ENCODE measurements at places on chromosomes 12 and 14.

DNA sequence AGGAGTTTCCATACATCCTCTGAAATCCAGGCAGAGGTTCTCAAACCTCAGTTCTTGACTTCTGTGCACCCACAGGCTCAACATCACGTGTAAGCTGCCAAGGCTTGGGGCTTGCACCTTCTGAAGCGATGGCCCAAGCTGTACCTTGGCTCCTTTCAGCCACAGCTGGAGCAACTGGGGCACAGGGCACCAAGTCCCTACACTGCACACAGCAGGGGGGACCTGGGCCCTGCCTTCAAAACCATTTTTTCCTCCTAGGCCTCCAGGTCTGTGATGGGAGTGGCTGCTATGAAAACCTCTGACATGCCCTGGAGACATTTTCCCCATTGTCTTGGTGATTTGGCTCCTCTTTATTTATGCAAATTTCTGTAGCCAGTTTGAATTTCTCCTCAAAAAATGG, 10.6 kb downstream of the AREL1 start:
- no peak for DNase-seq

DNA sequence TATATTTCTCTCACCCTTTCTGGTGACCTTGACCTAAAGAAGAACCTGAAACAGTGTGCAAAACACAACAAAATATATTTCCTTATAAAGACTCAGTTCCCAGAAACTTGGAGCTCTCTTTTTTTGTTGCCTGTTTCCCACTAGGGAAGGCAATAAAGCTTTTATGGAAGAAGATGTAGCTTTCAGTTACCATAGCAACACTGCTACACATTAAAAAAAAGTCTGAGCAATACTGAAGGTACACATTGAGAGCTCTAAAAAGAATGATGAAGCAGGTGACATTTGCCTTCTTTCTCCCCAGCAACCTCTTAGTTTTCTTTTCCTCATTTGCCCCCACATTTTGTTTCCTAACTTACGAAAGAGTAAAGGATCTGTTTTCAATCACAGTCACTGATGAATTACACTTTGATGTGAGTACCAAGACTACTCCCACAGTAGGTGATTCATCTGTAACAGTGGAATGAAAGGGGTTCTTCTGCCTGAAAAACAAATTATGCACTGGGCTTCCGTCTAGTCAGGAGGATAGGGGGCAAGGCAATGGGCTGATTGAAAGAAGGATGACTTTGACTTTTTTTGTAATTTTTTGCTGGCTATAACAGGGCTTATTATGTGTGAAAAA, 1.1 kb upstream of the CATSPERB start:
- DNase-seq, result no peak

DNA sequence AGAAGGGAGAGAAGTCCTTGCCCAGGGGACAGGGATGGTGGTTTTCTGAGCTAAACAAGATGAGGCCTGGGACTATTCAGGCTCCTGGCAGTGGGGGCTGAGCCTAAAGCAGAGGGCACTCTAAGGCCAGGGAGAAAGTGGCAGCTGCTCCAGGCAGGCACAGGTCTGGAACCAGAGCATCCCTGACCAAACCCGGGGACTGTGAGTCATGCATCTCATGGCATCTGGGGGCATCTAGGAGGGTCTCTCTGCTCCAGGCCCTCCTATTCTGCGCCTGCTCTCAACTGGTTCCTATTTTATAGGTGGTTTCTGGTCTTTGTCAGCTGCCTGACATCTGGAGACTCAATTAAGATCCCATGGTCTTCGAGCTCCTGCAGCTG, 11.6 kb downstream of the KRT7 start:
- DNase-seq, result no peak

- no peak for DNase-seq
Observed at GRCh38 chr12:10196210-10196609, 16.5 kb upstream of the GABARAPL1 start.

DNA sequence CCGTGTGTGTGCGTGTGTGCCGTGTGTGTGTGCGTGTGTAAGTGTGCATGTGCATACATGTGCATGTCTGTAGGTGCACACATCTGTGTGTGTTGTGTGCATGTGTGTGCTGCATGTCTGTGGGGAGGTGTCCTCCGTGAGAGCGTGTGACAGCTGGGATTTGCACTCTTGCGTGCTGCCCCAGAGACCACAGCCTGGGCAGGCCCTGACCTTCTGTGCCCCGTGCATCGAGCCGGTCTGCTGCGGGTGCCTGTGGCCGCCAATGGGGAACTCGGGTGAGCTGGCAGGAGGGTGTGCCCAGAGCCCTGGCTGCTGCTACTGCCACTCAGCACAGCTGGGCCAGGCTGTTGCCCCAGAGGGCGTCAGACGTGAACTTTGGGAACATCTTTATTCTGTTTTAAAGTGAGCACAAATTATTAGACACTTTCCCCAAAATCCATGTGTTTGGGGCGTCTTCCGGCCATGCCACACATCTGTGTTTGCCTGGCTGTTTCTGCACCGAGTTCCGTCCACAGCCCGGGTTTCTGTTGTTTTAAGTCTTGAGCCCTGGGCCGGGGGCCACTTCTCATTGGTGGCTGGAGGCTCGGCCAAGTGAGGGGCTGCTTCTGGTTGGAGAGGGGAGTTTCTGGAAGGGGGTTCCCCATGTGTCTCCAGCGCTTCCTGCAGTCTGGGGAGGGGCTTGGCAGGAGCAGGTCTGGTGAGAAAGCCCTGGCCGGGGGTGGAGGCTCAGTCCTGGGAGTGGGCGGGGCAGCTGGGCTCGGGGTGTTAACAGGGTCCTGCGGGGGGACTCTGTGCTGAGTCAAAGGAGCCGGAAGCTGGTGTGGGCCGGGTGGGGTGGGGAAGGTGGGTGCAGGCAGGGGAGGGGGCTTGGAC, 7.6 kb downstream of the CEP170B start:
- DNase-seq, result no peak

DNA sequence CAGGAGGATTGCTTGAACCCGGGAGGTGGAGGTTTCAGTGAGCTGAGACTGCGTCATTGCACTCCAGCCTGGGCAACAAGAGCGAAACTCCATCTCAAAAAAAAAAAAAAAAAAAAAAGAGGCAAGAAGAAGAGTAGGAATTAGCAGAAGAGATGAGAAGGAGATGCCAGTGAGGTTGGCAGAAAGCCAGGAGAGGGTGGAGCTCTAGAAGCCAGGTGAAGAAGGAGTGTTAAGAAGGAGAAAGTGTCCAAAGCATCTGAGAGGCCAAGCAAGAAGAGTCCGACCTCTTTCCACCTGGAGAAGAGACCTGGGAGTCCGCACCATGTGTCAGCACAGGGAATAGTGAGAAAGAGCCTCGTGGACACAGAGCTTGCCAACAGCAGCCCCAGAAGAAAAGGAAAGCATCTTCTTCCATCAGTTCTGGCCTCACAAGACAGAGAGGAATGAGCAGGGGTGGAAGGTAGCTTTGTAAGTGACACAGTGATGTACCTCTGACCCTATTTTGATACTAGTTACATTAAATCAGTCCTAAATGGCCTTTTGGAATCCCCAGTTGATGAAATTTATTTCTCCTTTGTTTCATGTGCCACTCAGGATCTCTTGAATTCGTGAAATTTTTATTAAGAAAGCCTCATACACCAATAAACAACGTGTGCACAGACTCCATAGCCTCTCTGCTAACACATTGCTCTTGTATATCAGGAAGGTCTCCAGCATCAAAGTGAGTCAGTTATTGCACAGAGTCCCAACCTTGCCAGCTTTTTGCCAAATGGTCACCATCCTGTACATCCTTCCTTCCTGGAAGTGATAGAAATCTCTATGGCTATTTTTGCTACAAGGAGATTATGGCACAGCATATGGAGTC, 70.6 kb downstream of the SAMD4A start:
- no peak for DNase-seq

GRCh38 chr14:79337761-79338160, 873.5 kb downstream of the DIO2 start:
- no peak for DNase-seq

DNA sequence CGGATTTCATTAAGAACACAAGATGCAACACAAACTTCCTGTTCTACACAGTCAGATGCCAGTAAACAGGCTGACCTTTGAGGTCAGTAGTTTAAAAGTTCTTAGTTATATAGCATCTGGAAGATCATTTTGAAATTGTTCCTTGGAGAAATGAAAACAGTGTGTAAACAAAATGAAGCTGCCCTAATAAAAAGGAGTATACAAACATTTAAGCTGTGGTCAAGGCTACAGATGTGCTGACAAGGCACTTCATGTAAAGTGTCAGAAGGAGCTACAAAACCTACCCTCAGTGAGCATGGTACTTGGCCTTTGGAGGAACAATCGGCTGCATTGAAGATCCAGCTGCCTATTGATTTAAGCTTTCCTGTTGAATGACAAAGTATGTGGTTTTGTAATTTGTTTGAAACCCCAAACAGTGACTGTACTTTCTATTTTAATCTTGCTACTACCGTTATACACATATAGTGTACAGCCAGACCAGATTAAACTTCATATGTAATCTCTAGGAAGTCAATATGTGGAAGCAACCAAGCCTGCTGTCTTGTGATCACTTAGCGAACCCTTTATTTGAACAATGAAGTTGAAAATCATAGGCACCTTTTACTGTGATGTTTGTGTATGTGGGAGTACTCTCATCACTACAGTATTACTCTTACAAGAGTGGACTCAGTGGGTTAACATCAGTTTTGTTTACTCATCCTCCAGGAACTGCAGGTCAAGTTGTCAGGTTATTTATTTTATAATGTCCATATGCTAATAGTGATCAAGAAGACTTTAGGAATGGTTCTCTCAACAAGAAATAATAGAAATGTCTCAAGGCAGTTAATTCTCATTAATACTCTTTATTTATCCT, 13.5 kb downstream of the PTGER2 start:
- DNase-seq, result no peak

- DNase-seq, result no peak
Observed at GRCh38 chr14:60502541-60502940, 6.4 kb upstream of the SIX6 start.

- DNase-seq, result no peak
Observed at GRCh38 chr14:21891921-21892320, 218.3 kb upstream of the OR4E1 start.

DNA sequence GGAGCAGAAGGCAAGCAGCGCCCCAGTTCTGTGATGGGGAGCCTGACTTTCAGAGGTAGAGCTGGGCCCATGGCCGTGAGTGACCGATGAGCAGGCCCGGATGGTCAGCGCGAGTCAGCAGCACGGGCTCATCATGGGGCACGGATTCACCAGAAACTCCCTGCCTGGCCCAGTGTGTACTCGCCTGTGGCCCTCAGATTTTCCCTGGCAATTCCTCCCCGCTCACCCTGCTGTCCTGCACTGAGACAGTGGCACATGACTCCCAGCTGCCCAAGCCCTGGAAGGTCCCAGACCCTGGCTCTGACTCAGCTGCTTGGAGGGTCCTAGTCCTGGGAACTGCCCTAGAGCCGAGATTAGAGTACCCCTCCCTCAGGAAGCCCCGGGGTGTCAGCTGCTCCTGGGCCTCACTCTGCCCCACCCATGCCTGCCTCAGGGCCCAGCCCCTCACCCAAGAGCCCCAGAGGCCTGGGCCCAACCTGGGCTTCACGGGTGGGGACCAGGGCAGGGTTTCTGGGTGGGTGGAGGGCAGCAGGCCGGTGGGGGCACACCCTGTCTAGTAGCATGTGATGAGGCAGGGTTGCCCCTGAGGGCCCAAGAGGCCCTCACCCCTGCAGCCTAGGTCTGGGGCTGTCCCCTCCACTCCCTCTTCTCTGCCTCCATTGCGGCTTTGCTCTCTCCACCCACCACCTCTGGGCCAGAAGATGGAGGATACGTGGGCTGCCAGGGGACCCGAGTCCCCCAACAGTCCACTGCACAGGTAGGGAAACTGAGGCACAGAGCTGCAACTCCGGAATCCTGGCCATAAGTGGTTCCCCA, 8.4 kb downstream of the TRMT61A start:
- DNase-seq, result no peak

DNA sequence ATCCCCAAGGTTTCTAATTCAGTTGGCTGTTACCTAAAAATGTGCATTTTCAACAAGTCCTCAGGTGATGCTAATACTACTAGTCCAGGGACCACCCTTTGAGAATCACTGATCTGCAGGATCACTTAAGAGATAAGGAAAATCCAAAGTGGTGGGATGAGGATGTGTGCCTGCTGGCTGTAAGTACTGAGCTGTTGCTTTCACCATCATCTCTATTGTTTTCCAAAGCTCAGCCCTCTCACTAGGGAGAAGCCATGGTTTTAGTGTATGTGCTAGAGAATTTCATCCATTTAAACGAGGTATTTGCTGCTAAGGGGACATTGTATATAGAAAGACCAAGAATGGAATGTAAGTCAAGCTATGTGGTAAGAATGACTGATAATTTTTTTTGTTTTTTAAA, 202.3 kb downstream of the KIF21A start:
- no peak for DNase-seq

DNA sequence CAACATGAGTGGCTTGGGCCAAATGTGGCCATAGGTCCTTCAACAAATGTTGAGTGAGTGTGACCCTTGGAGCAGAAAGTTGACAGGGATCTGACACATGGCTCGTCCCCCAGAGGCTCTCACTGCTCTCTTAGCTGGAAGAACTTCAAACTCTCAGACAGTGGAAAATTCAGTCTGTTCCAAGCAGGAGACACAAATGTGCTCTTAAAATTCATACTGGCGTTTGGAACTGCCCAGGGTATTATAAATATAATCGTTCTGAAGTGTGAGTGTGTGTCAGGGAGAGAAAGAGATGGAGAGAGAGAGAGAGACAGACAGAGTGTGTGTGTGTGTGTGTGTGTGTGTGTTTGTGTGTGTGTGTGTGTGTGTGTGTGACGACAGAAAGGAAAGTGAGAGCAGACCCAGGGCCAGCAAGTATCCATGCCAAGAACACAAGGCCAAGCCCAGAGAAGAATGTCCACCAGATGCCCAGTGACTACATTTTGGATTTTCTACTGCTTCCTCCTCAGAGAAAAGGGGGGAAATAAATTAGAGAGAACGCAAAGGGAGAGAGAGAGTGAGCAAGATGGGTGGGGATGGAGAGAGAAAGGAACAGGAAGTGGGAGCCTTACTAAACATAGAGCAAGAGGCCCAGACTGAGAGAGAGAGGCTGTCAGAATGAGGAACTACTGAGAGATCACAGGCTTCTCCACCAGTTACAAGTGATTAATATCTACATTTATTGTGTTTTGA, 193.6 kb upstream of the NUDT4 start:
- no peak for DNase-seq

- no peak for DNase-seq
Observed at GRCh38 chr14:87186737-87187136, 806.2 kb downstream of the GALC start.

GRCh38 chr12:1666215-1666614, 24.7 kb upstream of the ADIPOR2 start:
- DNase-seq, result no peak

DNA sequence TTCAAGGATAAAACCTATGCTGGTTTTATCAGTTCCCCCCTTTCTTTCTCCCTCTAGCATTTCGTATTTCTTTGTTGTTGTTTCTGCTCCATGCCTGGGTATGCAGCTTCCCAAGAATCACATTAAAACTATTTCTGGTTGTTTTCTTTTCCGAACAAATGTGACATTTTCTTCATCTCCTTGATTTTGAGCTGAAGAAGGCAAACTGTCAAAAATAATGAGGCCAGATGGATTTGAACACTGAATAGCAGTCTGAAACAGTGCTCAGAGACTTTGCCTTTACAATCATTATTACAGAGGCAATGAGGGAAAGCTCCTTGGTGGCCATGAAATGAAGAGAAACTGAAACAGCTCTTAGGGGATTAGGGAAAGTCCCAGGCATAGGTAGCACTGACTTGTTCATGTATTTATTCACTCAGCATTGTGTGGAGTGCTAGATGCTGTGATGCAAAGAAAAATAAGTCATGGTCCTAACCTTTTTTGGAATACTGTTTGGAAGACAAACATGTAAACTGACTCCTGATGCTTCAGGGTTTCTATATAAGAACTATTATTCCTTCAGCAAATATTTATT, 319.5 kb downstream of the FUT8 start:
- no peak for DNase-seq
